ENCODE measurements at places on chromosomes 4 and X. TPM values are rescaled to one million over a fixed set of nuclear protein-coding genes. Genes with fewer than 3 reads are reported as not detected.

The ZBTB49 gene
- 4.4 TPM for total RNA-seq

DNA sequence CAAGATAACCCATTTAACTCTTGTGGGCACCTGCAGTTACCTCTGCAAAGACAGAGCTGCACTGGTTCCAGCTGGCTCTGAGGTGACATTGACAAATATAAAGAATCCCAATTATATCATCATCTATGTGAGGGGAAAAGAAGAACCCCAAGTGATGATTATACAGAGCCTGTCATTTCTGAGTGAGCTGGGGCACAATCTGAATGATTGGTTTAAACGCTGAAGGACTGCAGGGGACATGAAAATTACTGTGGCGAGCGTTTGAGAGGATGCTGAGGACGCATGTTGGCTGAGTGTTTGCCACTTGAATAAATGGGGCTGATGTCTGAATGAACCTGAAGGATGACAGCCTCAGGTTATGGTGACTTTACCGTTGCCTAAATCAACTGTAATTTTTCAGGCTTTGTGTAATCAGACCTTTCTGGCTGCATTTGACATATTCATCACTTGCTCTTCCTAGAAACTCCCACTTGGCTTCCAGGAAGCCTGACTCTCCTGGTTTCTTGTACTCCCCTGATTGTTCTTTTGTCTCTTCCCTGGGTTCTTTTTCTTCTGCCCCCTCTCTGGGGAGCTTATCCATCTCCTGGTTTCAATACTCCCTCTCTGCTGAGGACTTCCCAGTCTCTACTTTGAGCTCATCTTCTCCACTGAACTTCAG is 4.1 kb upstream of the HSD17B10 start:
- H3K4me3 ChIP-seq = no peak overlapping the region
- H3K27me3 ChIP-seq = no peaks in the 10 kb centered on the region
- H3K4me1 ChIP-seq = peaks cover 17% of the 10 kb centered on the region
- H3K27ac ChIP-seq = no peak overlapping the region
- no peaks in the 10 kb centered on the region for H3K36me3 ChIP-seq

GRCh38 chr4:184983672-184984356 is 34.5 kb upstream of the HELT start:
- no peak overlapping the region for H3K27ac ChIP-seq
- H3K4me1 ChIP-seq = no peaks in the 10 kb centered on the region
- no peak overlapping the region for H3K4me3 ChIP-seq
- H3K36me3 ChIP-seq = no peaks in the 10 kb centered on the region
- peak; percentile 5 for DNase-seq

GRCh38 chr4:99361268-99361898 is 8.8 kb upstream of the ADH1C start:
- DNase-seq = no peak
- H3K4me3 ChIP-seq = no peak overlapping the region
- H3K27me3 ChIP-seq = no peaks in the 10 kb centered on the region

GRCh38 chr4:52622564-52622963 is 36.5 kb downstream of the USP46 start:
- no peak overlapping the region for H3K27ac ChIP-seq
- no peaks in the 10 kb centered on the region for H3K4me1 ChIP-seq
- H3K4me3 ChIP-seq = no peak overlapping the region
- H3K36me3 ChIP-seq = no peaks in the 10 kb centered on the region
- no peak for DNase-seq

The TMPRSS11B gene
- total RNA-seq = 0.27 TPM

The GPM6B gene
- total RNA-seq = 21.5 TPM

DNA sequence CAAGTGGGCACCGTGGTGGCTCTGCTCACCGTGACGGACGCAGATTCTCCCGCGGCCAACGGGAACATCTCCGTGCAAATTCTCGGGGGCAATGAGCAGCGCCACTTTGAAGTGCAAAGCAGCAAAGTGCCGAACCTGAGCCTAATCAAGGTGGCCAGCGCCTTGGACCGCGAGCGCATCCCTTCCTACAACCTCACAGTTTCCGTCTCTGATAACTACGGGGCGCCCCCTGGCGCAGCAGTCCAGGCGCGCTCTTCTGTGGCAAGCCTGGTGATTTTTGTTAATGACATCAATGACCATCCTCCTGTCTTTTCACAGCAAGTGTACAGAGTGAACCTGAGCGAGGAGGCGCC is 2.7 kb downstream of the FAT4 start:
- no peaks in the 10 kb centered on the region for H3K36me3 ChIP-seq
- no peak overlapping the region for H3K27ac ChIP-seq
- peaks cover 30% of the 10 kb centered on the region for H3K4me1 ChIP-seq
- peak; percentile 33 for DNase-seq
- H3K4me3 ChIP-seq = peak overlapping the region; percentile 92

- DNase-seq = no peak
- H3K4me1 ChIP-seq = peaks cover 5% of the 10 kb centered on the region
- H3K27ac ChIP-seq = no peak overlapping the region
- H3K4me3 ChIP-seq = no peak overlapping the region
- no peaks in the 10 kb centered on the region for H3K36me3 ChIP-seq
- no peaks in the 10 kb centered on the region for H3K27me3 ChIP-seq
Observed at GRCh38 chr4:124684301-124684700, 28.2 kb downstream of the ANKRD50 start.

- H3K36me3 ChIP-seq = no peaks in the 10 kb centered on the region
- no peaks in the 10 kb centered on the region for H3K4me1 ChIP-seq
- no peak overlapping the region for H3K4me3 ChIP-seq
Observed at GRCh38 chr4:63831590-63832155, 577.6 kb downstream of the TECRL start.

DNA sequence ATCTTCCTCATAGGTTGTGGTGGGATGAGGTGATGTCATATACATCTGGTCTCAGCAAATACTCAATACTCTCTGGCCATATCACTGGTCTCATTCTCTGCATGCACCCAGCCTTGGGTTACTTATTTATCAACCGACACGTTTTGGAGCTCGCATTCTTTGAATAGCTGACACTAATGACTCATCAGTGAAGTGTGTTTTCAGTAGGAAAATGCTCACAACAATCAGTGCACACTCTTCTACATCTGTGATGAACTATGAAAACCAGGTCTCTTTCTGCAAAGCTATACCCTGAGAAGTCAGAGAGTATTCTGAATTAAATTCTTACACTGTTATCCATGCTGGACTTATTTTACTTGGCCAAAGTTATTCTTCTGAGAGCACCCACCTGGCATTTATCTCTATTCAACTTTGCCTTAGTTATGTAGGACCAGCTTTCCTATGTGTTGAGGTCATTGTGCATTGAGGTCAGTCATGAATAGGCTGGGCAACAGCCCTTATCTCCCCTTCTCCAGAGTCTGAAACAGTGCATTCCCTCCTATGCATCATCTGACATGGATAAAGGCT is 58.7 kb upstream of the DHX15 start:
- H3K36me3 ChIP-seq = no peaks in the 10 kb centered on the region
- no peaks in the 10 kb centered on the region for H3K27me3 ChIP-seq
- H3K4me3 ChIP-seq = no peak overlapping the region
- H3K27ac ChIP-seq = peak overlapping the region; percentile 24
- peaks cover 8% of the 10 kb centered on the region for H3K4me1 ChIP-seq
- DNase-seq = peak; percentile 88

DNA sequence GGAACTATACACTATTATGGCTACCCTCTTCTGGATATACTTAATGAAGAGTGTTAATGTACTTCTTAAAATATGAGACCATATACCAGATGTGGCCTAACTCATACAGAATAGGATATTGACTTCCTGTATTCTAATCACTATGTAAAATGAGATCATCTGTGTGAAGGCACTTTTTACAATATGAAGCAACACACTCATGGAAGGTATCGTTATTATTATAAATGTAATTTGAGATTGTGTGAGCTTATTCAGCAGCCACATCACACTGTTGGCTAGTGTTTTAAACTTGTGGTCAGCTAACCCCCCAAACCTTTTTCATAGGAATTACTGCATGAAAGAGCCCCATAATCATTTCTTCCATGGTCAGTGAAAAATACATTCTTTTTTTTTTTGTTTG is 281.8 kb upstream of the TEX13A start:
- no peaks in the 10 kb centered on the region for H3K36me3 ChIP-seq
- no peak overlapping the region for H3K4me3 ChIP-seq
- no peaks in the 10 kb centered on the region for H3K4me1 ChIP-seq
- peak; percentile 39 for DNase-seq

The SHROOM3 gene
- 50.9 TPM for total RNA-seq

The ZFP92 gene
- 0.27 TPM for total RNA-seq

Data from astrocyte (in vitro differentiated cells and primary cell).